ENCODE measurements at places on chromosomes 5 and 9.

DNA sequence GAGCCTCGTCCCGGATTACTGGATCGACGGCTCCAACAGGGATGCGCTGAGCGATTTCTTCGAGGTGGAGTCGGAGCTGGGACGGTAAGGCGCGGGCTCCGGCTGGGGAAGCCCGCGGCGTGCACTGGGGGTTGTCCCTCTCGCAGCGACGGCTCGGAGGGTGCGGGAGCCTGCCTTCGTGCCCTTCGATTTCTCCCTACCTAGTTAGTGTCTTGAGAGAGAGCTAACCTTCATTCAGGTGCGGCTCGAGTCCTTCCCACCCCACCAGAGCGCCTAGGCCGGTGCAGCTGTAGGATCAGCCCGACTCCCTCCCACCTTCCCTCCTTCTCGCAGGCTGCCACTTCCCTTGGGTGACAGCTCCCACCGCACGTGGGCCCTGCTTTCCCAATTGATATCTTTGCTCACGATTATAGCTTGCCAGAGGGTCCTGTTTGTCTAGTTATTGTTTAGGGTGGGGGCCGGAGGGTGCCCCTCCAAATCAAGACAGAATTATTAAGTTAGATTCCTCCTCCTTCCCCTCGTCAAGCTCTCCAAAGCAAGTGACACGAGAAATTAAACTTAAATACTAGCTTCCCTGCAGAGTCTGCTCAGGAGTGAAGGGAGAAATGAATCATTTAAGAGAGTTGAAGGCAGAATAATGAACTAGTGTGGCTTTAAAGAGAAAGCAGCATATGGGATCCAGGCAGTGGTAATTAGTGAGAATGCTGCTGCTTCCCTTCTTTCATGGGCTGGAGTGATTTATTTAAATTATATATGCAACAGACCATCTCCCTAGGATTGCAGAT, 569 bp downstream of the CAMK4 start:
- DNase-seq, result no peak

GRCh38 chr5:103293719-103294118, 35.2 kb downstream of the MACIR start:
- DNase-seq, result no peak

DNA sequence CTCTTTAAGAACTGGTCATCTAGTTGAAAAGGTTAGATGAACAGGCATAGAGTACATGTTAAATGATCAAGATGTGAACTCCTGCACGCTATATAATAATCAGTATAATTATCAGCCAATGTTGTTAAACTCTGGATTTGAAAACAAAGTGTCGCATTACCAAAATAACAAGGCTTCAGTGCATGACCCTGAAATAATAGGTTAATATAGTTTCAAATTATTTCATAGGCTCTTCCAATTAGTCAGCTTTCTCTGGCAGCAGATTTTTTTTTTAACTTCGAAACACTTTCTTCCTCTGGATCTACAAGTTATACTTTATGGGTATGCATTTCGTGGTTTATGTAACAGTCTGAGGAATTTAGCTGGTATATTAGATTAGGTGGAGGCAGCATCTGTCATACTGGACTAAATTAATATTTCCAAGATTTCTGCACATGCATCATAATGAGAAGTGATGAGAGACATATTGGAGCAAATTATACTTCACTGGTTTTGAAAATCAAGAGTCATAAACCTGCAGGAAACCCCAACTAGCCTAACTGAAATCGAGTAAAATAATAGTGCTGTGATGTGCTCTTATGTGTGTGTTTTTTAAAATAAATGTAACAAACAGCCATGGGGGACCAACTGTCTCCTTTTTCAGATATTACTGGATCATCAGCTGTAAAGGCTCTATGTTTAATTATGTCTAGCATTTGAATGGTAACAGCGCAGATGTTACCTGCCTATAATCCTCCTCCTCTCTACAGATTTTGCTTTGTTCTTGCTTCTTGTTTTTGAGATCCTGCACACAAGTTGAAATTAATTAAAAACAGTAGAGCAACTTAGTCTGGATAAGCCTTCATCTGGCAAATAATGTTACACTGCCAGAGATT, 85.9 kb upstream of the CKMT2 start:
- DNase-seq, result no peak

GRCh38 chr5:9054322-9054721, 491.6 kb downstream of the SEMA5A start:
- no peak for DNase-seq

DNA sequence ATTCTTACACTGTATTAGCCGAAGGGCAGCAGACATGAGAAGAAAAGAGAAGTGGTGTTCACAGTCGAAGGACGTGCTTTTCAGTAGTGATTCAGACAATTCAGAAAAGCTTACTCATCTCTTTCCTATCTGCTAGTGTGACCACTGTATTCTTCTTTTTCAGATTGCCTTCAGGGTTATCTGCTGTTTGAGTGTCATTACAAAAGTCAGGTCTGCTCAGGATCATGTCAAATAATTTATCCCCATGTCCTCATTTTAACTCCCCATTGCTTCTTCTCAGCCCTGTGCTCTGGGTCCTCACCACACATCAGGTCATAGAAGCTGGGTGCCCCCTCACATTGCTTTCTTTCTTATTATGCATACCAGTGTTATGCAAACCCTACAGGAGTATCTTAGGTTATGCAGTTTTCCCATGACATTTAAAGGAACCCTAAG, 394.0 kb downstream of the CETN3 start:
- no peak for DNase-seq

DNA sequence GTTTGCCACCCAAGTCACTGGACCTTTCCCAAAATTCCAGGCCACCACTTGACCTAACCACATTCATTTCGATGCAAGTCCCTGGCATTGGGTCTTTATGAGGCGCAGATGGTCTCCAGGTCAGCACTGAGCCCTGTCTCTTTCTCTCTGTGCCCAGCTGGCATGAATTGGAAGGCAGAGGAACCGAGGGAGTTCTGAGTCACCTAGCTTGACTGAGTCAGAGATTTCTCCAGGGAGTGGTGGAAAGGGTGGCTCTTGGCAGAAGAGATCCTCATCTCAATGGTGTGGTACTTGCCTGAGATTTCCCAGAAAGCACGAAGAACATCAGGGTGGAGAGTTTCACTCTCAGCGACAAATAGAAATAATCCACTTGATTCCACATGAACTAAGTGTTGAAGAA, 43.8 kb downstream of the WDR36 start:
- DNase-seq, result no peak

DNA sequence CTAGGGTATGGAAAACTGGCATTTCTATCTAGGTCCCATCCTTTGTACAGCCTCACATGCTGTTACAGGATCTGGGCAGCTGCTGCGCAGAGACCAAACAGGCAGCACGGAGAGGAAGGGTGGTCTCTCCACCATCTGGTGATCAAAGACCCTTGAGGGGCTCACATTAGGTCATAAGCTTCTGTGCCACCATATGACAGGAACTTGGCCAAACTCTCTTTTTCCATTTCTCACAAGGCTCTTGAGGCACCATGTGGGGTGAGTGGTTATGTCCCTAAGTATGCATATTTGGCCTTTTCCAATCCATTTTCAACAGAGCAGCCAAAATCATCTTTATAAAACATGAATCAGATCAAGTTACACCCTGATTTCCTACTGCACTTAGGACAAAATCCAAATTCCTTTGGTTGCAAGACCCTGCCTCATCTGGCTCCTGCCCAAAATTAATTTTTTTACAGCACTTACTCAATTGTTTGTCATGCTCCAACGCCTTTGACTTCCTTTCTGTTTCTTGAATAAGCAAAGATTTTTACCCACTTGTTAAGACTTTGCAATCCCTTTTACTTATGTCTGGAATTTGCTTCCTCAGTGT, 730.0 kb downstream of the MAT2B start:
- no peak for DNase-seq

DNA sequence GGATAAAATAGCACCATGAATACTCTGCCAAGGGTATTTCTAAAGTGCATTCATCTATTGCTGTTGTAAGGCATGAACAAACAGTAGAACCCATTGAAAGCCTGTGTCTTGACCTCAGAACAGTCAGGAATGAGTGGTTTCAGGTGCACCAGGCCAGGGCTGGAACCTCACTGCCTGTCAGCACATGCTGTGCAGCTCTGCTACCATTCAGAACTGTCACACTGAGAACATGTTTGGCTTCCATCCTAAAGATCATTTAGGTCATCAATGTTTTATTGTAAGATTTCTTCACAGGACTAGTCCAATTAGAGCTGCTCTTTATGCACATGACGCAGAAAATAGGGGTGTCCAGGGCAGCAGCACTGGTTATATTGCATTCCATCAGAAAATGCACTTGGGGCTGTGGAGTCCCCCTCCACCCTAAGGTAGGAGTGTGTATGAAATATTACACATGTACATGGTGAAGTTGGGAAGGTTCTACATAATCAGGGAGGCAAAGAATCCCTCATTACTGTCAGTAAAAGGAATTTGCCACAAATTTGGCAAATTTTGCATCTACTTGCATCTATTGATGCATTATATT, 408.0 kb downstream of the CTNND2 start:
- DNase-seq, result no peak

DNA sequence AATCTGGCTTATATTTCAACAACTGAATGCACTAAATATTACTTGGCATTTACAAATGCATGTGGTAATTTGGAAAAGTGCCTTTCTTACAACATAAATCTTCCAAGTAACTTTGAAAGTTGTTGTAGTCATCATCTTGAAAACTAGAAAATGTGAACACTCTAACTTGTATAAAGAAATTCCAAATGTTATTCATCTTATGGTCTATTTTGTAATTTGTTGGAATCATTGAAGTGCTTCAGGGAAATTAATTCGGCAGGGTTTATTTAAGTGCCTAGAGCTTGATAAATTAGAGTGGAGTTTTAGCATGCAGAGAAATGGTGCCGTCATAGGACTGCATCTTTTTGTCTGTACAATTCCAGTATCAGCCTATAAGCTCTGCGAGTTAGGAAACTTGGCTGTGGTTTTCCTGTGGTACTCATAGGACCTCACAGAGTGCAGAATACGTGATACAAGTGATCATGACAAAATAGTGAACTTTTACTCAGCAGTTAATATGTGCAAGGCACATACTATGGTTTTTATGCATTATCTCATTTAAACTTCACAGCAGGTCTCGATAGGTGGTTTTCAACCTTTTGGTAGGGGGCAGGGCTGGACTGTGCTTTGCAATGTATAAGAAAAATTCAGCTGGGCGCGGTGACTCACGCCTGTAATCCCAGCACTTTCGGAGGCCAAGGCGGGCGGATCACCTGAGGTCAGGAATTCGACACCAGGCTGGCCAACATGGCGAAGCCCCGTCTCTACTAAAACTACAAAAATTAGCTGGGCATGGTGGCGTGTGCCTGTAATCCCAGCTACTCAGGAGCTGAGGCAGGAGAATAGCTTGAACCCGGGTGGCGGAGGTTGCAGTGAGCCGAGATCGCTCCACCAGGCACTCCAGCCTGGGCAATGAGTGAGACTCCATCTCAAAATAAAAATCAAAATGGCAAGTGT, 79.6 kb downstream of the RAI14 start:
- DNase-seq, result no peak

DNA sequence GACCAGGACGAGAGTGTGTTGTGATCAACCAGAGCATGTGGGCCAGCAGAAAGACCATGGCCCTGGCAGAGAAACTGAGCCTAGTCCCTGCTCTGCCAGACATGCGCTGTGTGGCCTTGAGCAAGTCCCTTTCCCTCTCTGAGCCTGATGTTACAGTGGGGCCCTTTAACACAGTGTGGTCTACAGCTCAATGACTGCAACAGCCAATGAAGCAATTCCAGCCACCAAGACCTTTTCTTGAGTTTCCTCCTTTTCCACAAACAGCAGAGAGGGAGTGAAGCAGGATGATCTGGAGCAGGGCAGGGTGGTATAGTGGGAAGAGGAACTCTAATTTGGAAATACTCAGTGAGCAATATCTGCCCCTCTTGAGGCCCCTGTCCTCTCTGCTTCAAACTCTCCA, 25.8 kb upstream of the ARSI start:
- DNase-seq, result no peak

DNA sequence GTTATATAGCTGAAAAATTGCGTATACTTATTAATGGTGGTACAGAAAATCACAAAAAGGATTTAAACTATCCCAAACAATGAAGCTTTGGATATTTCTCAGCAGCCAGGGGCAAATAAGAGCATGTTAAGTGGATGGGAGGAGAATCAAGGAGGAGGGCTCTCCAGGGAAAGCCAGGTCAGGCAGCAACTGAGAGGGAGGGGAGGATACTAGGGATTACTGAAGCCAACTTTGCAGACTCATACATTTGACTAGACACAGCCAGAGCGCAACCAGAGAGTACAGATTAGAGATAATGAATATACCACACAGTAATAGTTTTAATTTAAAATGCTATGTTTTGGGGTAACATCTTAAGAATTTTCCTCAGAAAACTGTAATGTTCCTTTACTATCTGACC, 360.2 kb downstream of the HCN1 start:
- DNase-seq, result no peak

GRCh38 chr9:6894135-6894534, 136.4 kb downstream of the KDM4C start:
- DNase-seq, result no peak

- DNase-seq, result no peak
These were observed 24.9 kb downstream of the AHRR start for GRCh38 chr5:346229-346935.
